Heart right ventricle (tissue), 16 donors: ENCODE measurements at places on chromosomes 1 and 21.
A peak's percentile ranks its signal among the peaks of the same experiment; 100 is the strongest.

- no peak for DNase-seq
These were observed 23.8 kb downstream of the CASQ2 start for GRCh38 chr1:115744646-115745275.

DNA sequence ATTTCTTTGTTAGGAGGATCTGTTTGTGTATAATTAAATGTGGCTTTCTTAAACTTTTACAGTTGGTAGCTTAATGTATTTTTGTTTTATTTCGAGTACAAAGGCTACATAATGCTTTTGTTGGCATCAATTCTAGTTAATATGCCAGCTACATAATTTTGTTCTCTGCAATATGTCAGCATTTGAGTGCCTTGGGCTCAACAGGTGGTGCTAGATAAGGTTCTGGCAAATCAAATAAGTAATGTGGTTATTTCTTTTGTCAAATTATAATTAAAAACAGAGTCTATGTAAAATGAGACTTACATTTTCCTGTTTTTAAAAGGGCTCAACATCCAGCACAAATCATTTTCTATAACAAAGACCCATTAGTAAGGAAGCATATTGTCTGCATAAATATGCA is 410.6 kb upstream of the NR5A2 start:
- no peak for DNase-seq

GRCh38 chr1:43520100-43520778 is 10.4 kb upstream of the PTPRF start:
- no peak for DNase-seq

DNA sequence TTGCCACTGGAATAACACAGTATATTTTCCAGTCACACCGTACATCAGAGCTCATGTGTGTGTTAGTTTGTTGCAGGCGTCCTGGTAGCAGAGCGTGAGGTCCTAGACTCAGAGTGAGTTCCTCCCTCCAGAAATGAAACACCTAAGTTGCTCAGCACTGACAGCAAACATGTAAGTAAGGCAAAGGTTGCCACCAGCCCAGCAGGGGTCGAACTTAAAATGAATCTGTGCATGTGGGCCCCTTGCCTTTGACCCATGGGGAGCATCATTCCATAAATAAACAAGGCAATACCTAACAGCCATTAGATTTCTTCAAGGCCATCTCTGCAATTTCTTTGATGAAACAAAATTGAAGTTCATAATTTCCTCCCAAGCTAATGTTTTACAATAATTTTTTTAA is 125.3 kb upstream of the ERG start:
- DNase-seq, result no peak

GRCh38 chr1:151898519-151898991 is 10.8 kb downstream of the THEM4 start:
- no peak for DNase-seq

DNA sequence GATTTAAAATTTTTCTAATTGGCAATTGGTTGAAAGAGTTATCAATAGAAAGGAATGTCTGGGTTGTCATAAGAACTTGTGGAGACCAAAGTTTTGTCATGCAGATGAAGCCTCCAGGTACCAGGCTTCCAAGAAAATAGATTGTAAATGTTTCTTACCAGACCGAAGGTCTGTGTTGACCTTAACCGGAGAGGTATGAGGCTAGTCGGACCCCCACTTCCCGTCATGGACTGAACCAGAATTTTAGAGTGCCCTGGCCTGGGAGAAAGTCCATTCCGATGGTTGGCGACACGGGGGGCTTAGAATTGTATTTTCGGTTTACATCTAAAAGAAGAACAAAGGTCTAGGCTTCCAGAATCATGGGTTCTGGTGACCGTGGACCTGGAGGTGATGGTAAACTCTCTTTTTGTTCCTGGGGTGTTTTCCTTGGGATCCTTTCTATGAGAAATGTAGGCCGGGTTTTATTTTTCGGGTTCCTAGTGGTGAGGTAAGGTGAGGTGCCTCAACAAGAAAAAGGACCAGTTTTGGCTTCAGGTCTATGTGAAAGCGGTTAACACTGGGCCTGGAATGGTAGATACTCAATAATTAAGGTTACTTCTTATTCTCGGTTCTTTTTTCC is 405 bp upstream of the UHMK1 start:
- no peak for DNase-seq

GRCh38 chr1:66489972-66490601 is 43.9 kb upstream of the SGIP1 start:
- DNase-seq, result no peak

GRCh38 chr1:219581344-219581743 is 31.6 kb downstream of the ZC3H11B start:
- no peak for DNase-seq

DNA sequence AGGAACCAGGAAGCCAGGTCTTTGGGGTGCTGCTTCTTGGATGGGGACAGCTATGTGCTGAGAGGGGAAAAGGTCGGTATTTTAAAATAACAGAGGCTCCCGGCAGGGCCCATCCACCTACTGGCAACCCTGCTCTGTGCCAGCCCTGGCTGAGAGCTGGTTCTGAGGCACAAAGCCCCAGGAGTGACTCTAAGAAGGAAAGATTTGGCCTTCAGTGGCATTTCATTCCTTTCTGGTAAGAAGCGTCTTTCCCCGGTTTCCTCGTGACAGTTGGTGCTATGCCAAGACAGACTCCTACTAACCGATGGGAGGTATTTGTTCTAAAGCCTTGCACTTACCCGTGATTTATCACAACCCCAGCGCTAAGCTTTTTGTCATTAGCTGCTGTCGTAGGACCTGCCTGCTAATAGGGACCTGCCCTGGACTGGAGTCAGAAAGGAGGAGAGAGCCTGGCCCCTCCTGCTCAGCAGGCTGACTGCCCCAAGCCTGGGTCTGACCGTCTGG is 123.1 kb upstream of the ADAR start:
- no peak for DNase-seq

DNA sequence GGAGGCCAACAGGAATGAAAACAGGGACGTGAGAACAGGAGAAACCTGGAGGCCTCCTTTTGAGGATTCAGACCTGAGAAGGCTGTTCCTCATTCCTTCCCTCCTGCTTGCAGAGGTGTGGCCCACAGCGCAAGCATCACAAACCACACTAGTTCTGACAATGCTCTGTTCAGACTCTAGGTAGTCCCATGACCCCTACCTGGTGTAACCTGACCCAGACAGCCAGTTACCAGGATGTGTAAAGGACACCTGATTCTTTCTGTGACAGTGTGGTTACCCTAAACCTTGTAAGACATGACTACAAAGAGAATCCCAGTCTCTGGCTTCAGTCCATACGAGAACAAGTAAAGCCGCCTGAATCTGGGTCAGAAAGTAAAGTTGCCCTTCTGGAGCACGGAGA is 3.2 kb downstream of the MECR start:
- DNase-seq, result no peak

DNA sequence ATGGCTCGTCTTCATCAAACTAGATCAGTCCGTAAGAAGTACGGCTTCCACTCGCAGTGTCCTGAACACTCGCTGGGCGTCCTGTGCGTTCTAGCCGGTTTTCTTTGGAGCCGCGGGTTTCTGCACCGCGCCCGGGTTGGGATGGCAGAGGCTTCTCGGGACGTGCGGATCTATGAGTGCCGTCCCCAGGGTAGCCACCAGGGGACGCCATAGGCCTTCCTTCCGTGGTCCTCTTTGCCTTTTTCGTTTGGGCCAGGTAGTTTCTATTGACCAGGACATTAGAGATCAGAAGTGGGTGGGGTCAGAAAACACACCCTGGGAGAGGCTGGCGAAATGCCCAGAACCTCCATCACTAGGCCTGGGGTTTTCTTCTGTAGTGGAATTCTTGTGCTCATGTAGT is 273.8 kb downstream of the FAM72C start:
- peak; percentile 5 for DNase-seq

- DNase-seq, result no peak
These were observed 53.9 kb upstream of the TIAM1 start for GRCh38 chr21:31397939-31398338.

- DNase-seq, result no peak
These were observed 11.0 kb upstream of the PLA2G2C start for GRCh38 chr1:20197329-20197791.

- DNase-seq, result no peak
These were observed 303.6 kb downstream of the LMX1A start for GRCh38 chr1:165052936-165053335.

DNA sequence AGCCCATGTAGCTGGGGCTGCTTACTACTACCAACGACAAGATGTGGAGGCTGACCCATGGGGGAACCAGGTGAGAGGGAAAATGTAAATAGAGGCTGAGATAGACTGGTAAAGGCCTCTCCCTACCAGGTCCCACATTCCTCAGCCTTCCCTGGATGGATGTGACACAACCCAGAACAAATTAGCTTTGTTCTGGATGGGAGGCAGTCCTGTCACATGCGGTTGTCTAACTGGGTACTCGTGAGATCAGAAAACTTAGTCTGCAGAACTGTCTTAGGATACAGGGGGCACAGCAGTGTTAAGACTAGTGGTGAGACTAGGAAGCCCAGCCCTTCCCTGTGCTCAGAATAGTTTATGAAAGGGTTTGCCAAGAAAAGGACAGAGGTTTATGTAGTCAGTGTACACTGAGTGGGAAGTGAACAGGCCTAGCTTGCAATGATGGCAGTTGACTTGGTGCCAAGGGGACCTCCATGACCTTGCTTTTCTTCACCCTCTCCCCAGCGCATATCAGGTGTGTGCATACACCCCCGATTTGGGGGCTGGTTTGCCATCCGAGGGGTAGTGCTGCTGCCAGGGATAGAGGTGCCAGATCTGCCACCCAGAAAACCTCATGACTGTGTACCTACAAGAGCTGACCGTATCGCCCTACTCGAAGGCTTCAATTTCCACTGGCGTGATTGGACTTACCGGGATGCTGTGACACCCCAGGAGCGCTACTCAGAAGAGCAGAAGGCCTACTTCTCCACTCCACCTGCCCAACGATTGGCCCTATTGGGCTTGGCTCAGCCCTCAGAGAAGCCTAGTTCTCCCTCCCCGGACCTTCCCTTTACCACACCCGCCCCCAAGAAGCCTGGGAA is 8.4 kb downstream of the MMACHC start:
- DNase-seq, result no peak

- DNase-seq, result peak; percentile 32
These were observed 81.7 kb downstream of the SSBP3 start for GRCh38 chr1:54324251-54325140.

DNA sequence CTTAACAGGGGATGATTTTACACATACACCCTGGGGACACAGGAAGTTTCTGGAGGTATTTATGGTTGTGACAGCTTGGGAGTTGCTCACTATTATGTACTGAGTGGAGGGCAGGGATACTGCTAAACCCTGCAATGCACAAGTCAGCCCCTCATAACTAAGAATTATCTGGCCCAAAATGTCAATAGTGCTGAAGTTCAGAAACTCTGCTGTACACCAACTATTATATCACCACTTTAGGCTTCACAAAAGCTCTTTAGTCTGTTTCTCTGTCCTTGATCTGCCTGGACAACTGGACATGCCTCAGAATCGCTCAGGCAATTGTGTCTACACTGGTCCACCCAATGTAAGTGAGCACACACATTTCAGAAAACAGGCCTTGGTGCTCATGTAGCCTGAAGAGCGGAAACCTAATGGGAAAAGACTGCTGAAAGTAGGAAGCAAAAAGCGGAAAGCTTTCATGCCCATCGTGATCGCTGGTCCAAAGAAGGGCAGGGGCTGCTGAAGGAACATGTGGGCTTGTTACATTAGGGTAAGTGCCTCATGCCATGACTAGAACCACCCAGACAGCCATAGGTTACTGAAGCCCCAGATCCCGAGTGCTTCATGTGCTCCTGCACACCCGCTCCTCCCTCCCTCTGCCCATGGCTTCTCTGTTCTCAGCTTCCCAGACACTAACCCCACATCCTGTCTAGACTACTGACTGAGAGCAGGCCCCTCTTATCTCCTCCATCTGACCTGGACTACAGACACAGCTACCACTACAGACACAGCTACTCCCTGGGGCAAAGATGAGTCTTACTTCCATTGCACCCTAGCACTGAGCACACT is 73.5 kb downstream of the LRIG2 start:
- no peak for DNase-seq

DNA sequence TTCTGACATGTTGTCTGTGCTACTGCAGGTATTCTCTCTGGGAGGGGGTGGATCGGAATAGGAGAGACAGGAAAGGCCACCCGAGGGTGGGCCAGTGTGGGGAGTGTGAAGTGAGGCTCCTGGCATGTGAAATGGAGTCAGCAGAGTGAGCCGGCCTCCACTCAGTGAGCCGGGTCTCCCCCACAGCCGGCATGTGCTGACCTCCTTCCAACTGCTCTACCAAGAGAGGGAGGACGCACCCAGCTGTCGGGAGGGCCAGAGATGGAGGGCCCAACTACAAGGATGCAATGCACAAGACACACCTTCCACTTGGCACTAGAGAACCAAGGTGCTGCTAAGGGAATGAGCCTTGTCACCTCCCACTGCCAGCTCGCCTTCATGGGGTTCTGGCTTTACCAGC is 28.2 kb upstream of the CLSTN1 start:
- no peak for DNase-seq

DNA sequence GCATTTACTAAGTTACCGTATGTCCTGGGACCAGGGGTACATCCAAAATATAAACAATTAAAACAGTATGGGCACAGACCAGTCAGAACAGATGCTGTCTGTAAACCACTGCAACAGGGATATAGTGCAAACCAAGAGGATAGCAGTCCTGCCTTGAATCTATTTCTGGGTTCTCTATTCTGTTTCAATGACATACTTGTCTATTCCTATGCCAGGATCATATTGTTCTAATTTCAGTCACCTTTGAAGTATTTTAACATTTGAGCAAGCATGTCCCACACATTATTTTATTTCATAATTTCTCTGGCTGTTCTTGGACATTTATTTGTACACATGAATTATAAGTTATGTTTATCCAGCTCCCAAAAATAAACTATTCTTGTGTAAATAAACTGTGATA is 28.2 kb upstream of the SYDE2 start:
- DNase-seq, result no peak
